ENCODE measurements at places on chromosomes 6 and 20. TPM values are rescaled to one million over a fixed set of nuclear protein-coding genes. Genes with fewer than 3 reads are reported as not detected.

CLDN20 gene
- total RNA-seq = not detected

EGFL8 gene
- total RNA-seq = 1.2 TPM

SYCP2 gene
- 0.99 TPM for total RNA-seq

POM121L2 gene
- total RNA-seq = not detected

TSHZ2 gene
- 4.0 TPM for total RNA-seq

BMP7 gene
- total RNA-seq = not detected

ACTR5 gene
- 4.6 TPM for total RNA-seq

BPIFB2 gene
- not detected for total RNA-seq

PDYN gene
- not detected for total RNA-seq

LY6G6D gene
- not detected for total RNA-seq

RAMACL gene
- total RNA-seq = 2.1 TPM

MLN gene
- not detected for total RNA-seq

UST gene
- total RNA-seq = 32.4 TPM

ELOVL4 gene
- 2.8 TPM for total RNA-seq

DXO gene
- 9.8 TPM for total RNA-seq

REM1 gene
- 1.7 TPM for total RNA-seq

PXMP4 gene
- total RNA-seq = 6.9 TPM

TAF11 gene
- 18.7 TPM for total RNA-seq

POU5F1 gene
- total RNA-seq = 0.13 TPM

IFT52 gene
- total RNA-seq = 52.4 TPM

BPIFA1 gene
- total RNA-seq = not detected

GPR63 gene
- total RNA-seq = under 0.01 TPM

TTLL9 gene
- total RNA-seq = 0.06 TPM

IL17A gene
- not detected for total RNA-seq

MTCH1 gene
- total RNA-seq = 223 TPM

All from aortic smooth muscle cell (primary cell).